Activated CD8-positive, alpha-beta T cell treated with anti-CD3 and anti-CD28 coated beads, Interleukin-2, amount 10 ng/mL, durations not matched to agents 7 days and 5 days (primary cell): ENCODE measurements at places on chromosomes 1 and 21. TPM values are rescaled to one million over a fixed set of nuclear protein-coding genes. Genes with fewer than 3 reads are reported as not detected.
A peak's percentile ranks its signal among the peaks of the same experiment; 100 is the strongest.

Gene LHX8
- not detected for total RNA-seq

Gene CLCNKB
- total RNA-seq = not detected

Gene CDC20
- total RNA-seq = 232 TPM

Gene GUCA2B
- not detected for total RNA-seq

Gene IL10
- total RNA-seq = 0.32 TPM

Gene ECM1
- total RNA-seq = 0.78 TPM

Gene FCAMR
- total RNA-seq = not detected

Gene NBPF10
- 2.6 TPM for total RNA-seq

- DNase-seq = no peak
These were observed 90.4 kb upstream of the AJAP1 start for GRCh38 chr1:4564051-4564450.

DNA sequence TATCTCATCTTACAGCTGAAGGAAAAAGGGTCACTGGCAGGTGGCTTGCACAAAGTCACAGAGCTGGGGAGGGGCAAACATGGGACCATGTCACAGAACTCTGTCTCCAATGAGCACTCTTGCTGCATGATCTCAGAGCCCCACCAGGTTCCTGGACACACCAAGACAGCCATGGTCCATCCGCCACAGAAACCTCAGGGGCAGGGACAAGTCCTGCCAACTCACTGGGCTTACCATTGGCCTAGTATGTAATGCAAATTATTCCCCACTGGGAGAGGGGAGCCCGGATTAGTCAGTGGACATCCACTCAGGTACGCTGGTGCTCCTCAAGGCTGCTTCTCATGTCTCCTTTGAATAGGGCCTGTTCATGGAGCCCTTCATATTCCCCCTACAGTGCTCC, 14.2 kb downstream of the S100A7A start:
- no peak for DNase-seq

- peak; percentile 9 for DNase-seq
These were observed 179.8 kb upstream of the GALNT2 start for GRCh38 chr1:229887043-229887822.

- no peak for DNase-seq
These were observed 1.5 kb downstream of the EPRS1 start for GRCh38 chr1:220044678-220045355.

DNA sequence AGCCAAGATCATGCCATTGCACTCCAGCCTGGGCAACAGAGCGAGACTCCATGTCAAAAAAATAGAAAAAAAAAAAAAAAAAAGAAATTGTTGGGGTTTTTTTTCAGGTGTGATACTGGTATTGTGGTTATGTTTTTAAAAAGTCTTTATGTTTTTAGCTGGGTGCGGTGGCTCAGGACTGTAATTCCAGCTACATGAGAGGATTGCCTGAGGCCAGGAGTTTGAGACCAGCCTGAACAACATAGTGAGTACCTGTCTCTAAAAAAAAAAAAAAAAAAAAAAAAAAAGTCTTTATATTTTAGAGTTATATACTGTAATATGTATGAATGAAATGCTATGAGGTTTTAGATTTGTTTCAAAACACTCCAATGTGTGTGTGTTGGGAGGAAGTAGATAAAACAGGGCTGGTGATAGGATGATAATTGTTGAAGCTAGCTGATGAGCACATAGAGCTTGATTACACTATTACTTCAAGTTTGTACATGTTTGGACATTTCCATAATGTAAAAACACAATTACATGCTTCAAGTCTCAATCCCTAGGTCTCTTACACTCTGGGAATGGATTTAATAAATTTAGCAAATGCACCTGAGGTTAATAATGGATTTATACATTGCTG, 30.2 kb upstream of the ATP5PO start:
- peak; percentile 17 for DNase-seq

DNA sequence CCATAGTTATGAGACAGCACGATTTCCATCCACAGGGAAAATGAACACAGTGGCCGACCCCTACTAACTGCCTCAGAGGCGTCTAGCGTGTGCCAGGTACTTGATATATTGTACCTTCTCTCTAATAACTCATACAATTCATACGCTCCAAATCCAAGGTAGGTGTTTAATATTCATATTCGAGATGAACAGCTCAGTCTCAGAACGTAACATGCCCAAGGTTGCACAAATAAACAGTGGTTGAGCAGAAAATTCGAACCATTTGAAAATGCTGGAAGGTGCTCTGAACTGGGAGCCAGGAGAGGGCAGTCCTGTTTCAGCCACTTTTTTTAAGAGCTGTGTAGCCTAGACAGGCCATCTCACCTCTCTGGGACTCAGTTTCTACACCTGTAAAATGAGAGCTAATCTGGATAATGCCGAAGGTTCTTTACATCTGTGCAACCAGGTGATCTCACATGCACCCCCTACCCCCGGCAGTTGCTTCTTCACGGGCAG, 7.9 kb downstream of the SLC45A3 start:
- DNase-seq = no peak

GRCh38 chr1:183896466-183897048, 91.6 kb downstream of the RGL1 start:
- DNase-seq = no peak

DNA sequence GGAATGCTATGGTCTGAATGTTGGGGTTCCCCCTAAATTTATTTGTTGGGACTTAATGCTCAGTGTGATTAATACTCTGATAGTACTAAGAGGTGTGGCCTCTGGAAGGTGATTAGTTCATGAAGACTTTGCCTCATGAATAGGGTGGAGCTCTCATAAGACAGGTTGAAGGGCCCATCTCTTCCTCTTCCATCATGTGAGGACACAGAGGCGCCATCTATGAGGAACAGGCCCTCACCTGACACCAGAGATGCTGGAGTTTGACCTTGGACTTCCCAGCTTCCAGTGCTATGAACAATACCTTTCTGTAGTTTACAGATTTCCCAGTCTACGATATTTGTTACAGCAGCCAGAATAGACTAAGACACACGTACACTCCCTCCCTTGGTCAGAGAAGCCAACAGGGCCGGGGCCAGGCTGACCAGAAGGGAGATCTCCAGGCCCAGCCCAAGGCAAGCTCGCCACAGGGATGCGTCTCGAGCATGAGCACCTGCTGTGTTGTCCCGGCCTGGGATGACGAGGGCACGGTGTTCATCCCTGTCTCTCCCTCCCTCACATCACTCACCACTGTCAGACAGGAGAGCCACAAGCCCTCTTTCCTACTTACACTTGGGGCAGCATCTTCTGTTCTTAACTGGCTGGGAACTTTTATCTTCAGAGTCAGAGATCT, 4.7 kb upstream of the ABCG1 start:
- DNase-seq = no peak

DNA sequence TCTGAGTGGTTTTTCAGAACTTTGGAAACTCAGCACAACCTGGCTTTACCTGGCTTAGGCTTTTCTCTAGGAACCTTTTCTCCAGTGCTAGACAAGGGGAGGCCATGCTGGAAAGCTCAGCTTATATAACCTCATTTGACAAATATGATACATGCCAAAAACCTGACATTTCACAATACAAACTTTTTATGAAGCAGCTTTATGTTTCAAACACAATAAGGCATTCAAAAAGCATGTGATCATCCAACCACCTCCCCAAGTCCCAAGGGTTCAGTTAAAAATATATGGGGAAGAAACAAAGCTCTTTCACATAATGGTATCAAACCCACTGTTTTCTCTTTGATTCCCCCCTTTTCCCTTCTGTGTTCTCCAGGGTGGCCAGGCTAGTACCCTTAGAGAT, 63.7 kb downstream of the ZC3H11B start:
- DNase-seq = no peak

GRCh38 chr1:76336931-76337371, 262.4 kb downstream of the ST6GALNAC3 start:
- no peak for DNase-seq

DNA sequence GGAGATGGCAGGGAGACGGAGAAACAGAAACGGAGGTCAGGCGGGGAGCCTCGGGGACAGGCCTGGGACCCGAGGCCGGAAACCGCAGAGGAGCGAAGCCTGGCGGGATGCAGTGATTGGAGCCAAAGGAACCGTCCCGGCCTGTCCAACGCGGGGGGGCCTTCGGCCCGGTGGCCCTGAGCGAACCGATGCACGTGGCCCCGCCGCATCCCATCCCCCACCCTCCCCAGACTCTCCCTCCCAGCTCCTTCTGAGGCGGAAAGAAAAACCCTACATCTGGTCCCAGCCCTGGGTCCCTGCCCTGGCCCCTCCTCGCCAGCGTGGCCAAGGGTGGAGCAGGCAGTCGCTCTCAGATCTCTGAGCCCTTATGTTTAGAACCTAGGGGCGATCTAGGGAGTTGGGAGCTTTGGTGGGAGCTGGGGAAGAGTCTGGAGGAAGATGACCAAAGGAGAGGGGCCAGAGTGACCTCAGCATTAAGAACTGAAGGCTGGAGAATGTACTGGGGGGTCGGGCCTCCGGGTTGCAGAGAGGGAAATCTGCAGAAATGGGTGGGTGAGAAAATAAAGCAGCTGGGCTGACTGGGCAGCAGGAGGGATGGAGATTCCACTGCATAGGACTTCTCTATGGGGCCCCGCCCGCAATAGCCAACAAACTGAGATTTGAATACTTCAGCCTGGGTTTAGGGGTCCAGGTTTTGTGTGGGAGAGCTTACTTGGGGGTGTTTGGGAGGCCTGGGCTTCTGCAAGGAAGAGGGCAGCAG, 1.5 kb upstream of the CRABP2 start:
- DNase-seq = peak; percentile 32

DNA sequence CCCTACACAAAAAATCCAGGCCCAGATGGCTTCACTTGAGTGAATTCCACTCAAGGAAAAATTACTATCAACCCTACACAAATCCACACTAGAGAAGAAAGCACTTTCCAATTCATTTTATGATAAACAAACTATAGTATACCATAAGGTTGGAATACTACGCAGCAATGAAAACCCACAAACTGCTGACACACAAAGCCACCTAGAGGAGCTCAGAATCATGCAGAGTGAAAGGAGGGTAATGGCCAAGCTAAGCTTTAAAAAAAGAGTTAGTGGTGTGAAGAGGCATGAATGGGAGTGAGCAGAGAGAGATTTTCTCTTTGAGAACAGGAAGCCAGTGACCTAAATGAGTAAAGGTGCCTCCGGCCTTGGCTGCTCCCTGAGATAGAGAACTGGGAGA, 93.7 kb downstream of the DHRS3 start:
- no peak for DNase-seq

GRCh38 chr1:116115476-116116439, 4.6 kb downstream of the MAB21L3 start:
- no peak for DNase-seq

DNA sequence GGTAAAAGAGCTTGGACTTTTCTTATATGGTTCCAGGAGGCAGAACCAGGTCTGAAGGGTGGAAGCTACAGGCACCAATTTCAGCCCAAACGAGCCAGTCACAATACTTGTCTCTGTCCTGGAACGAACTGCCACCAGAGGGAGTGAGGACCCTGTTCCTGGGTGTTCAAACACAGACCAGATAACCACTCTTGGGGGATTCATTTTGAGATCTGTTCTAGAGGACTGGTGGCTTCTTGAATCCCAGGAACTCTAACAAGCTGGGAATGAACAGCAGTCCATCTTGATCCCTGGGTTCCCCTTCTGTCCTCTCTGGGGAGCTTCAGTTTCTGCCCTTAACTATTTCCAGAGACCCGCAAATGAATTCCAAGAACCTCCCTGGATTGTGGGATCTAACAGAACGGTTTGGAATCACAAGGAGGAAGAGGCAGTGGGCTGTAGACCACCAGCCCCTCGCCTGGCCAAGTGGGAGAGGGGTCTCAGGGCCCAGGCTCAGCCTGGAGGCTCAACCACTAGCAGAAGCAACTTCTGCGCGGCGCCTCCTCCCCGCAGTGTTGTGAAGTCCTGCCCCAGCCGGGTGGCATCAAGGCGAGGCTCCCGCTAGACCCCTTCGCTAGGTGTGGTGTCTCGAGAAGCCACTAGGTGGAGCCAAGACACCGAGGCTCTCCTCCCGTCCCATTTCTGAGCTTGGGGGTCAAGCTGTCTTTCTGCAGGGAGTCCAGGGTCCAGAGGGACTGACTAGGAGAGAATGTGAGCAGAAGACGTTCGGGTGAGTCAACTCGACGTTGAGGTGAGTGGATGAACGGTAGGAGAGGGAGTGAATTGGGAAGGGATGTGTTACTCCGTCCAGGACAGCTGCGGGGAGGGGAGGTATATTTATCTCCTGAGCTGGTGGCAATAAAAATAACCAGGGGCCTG, 12.1 kb upstream of the NES start:
- peak; percentile 83 for DNase-seq

DNA sequence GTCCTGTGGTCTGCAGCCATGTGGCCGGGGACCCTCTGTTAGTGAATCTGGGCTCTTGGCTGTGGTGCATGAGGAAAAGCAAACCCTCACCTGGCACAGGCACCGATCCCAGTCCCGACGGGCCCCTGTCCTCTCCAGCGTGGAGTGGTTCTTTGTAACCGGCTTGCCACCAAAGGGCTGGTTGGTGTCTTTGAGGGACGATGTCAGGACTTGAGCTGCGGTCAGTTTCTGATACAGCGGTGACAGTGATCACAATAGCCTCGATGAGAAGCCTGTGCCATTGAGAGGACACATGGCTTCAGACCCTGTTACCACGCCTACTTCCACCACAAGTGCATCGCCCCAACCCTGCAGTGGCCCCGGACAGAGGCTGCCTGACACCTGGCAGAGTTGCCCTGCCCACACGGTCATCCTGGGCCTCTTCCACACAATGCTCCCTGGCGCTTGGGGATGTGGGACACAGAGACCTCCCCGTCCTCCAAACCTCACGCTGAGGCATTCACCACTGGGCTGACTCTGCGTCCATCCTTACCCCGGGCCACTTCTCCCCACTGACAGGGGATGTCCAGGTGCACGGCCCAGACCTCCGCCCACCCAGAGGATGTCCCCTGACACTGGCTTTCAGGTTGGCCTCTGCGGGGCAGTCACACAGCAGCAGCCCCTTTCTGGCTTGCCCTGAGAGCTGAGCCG, 18.8 kb upstream of the ACTRT2 start:
- DNase-seq = no peak

GRCh38 chr1:240772131-240772530, 160.2 kb upstream of the GREM2 start:
- no peak for DNase-seq
